RPMI7951 (cell line): ENCODE measurements at places on chromosomes 3 and 15. TPM values are rescaled to one million over a fixed set of nuclear protein-coding genes. Genes with fewer than 3 reads are reported as not detected.

GRCh38 chr3:160023476-160023875 lies 34.8 kb downstream of the IL12A start:
- peak; percentile 82 for DNase-seq

DNA sequence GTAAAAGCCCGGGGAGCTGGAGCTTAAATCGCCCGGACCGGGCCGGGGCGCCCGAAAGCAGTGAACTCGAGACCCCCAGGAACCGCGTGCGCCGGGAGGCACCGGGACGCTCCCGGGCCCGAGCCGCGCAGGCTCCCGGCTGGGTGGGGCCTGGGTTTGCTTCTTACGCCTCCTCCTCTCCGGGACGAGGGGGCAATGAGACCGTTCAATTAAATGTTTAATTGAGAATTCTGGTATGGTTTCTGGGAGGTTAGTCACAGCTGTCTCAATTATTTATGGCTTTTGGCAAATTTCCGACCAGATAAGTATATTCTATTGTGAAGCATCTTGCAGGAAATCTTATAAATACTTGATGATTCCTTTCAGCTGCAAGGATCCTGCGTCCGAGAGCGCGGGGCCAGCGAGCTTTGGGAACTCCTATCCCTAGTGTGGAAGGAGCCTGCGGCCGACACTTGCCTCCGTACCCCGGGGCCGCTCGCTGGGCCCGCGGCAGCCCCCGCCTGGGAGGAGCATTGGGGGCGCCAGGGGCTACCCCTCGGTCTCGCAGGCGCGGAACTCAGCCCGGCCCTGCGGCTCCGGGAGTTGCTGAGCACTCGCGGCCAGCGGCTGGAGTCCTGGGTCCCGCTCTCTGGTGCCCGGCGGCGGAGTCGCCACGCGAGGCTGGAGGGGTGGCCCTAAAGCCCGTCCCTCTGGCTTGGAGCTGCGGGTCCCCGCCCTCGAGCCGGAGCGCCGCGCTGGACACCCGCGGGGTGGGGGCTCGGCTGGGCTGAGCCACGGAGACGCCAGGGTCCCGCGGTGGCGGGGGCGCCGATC lies 10.3 kb downstream of the ISL2 start:
- no peak for DNase-seq

STT3B gene
- total RNA-seq, result 175 and 186 TPM in 2 replicates

A4GNT gene
- total RNA-seq, result not detected in 2 replicates

ITIH3 gene
- total RNA-seq, result not detected in 2 replicates

- no peak for DNase-seq
Measured at GRCh38 chr15:60737217-60737616, 258.3 kb upstream of the ICE2 start.

- DNase-seq, result no peak
Measured at GRCh38 chr3:77467702-77468625, 428.1 kb downstream of the ROBO2 start.

- DNase-seq, result no peak
Measured at GRCh38 chr3:107525644-107526305, 3.0 kb downstream of the BBX start.

DNA sequence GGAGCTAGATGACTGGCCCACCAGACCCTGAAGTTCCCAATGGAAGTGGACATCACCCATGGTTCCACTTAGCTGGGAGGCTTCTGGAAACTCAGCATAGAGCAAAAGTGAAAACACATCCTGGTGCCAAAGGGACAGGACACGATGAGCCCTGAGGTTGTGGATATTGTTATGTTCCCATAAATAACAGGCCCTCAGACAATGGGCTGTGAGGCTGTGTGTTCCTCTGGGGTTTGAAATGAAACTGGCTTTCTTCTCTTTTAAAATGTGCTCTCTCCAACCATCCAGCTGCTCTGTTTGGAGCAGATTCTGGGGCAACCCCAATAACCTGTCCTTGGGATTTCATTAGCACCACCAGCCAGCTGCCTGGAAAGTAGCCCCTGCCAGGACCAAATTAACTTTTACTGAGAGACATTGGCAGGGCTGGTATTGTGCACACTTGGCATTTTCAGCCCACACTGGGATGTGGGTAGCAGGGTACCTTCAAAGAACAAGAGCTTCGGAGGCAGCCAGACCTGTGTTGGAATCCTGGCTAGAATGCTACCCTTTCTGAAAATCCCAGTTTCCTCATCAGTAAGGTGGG lies 97.5 kb downstream of the DNAJB8 start:
- no peak for DNase-seq
